ENCODE measurements at places on chromosomes 16 and 17.

DNA sequence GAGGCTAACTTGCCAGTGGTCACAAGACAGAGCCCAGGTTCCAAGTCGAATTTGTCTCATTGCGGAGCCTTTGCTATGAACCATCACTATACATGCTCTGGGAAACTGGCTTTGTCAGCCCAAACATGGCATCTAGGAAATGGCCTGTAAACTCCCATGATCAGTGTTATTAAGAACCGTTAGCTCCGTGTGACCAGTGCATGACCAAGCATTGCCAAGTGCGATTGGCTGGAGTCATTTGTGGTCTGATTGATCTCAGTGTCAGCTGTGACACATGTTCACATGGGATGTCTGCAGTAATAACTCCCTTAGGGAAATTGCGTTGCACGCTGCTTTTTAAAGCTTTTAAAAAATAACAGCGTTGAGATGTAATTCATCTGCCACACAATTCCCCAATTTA, 18.6 kb upstream of the CDH3 start:
- no peak overlapping the region for H3K27ac ChIP-seq
- no peaks in the 10 kb centered on the region for H3K4me1 ChIP-seq
- no peaks in the 10 kb centered on the region for H3K36me3 ChIP-seq
- H3K4me3 ChIP-seq, result no peak overlapping the region
- H3K27me3 ChIP-seq, result no peaks in the 10 kb centered on the region
- DNase-seq, result no peak

- no peak overlapping the region for H3K27ac ChIP-seq
- no peak for DNase-seq
- no peaks in the 10 kb centered on the region for H3K36me3 ChIP-seq
- H3K27me3 ChIP-seq, result no peaks in the 10 kb centered on the region
- no peaks in the 10 kb centered on the region for H3K4me1 ChIP-seq
Measured at GRCh38 chr16:49739381-49739780, 116.5 kb downstream of the ZNF423 start.

GRCh38 chr17:80886641-80887573, 104.7 kb upstream of the CHMP6 start:
- no peak overlapping the region for H3K4me3 ChIP-seq
- H3K4me1 ChIP-seq, result no peaks in the 10 kb centered on the region
- H3K27me3 ChIP-seq, result no peaks in the 10 kb centered on the region

- no peak overlapping the region for H3K4me3 ChIP-seq
- no peaks in the 10 kb centered on the region for H3K36me3 ChIP-seq
- no peaks in the 10 kb centered on the region for H3K4me1 ChIP-seq
- DNase-seq, result peak; percentile 29
- H3K27ac ChIP-seq, result no peak overlapping the region
Measured at GRCh38 chr17:8841844-8842243, 25.6 kb downstream of the PIK3R6 start.

DNA sequence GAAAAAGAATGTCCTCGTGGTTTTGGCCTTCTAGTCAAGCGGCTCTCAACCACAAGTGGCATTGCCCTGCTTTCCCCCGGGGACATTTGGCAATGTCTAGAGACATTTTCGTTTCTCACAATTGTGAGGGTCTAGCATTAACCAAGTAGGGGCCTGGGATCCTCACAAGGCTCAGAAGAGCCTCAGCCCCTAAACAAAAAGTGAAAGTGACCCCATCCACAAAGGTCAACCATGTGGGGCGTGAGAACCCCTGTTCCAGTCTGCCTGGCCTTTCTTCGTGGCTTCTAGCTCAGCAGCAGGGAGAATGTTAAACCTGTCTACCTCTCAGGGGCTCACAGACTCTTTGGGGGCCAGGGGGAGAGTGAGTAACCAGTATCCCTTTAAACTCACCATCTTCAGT, 4.8 kb upstream of the RPL38 start:
- no peak overlapping the region for H3K27ac ChIP-seq
- H3K36me3 ChIP-seq, result no peaks in the 10 kb centered on the region
